Midbrain (tissue), 1 donor: ENCODE measurements at places on chromosomes 12 and 14.

- no peak for DNase-seq
Measured at GRCh38 chr12:104578453-104578852, 121.7 kb downstream of the CHST11 start.

DNA sequence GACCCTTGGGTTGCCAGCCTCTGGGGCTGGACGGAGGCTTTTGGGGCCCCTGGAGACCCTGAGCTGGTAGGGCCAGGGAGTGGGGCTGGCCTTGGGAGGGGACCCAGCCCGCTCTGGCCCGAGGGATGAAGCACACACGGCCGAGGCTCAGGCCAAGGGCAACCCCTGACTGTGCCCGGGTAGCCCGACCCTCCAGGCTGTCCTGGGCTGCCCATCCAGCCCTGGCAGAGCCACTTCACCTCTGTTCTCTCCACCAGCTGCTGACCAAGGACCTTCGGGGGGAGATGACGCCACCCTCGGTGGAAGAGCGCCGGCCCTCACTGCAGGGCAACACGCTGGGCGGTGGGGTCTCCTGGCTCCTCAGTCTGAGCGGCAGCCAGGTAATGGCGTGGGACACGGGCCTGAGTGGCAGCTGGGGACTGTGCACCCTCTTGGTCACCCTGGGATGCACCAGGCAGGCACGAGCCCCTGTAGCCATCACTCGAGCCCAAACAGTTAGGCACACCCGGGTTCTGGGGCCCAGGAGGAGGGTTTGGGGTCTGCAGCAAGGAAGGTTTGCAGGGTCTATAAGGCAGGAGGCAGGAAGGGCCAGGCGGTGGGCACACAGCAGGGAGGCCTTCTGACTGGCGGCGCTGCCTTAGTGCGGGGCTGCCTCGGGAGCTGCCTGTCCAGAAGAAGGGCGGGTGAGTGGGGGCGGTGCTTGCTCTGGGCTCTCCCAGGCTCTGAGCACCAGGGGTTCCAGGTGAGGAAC, 19.7 kb downstream of the ASPG start:
- no peak for DNase-seq

DNA sequence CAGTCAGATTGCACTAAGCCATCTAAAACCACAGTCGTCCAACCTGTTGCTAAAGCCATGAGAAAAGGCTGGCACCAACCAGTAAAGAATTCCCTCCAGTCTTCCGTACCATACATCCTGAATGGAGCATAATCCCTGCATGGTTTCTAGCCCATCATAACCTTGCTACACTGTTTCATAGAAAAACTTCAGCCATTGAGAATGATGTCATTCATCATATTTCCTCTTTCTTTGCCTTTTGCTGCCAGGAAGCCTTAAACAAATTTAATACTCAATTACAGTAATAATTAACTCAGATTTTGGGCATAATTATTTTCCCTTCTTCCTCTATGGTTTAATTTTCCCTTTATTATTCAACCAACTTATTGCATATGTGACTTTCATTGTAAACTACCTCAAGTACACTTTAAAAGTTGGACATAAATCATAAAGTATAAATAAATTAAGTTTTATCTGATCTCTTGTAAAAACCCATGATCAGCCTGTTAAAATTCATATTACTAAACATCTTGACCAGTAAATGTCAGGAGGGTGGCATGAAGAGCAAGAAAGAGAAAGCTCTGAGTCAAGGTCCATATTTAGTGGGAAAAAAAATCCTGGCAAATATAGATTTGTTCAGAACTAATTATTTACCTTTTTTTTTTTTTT, 264.7 kb downstream of the ZFP36L1 start:
- no peak for DNase-seq

DNA sequence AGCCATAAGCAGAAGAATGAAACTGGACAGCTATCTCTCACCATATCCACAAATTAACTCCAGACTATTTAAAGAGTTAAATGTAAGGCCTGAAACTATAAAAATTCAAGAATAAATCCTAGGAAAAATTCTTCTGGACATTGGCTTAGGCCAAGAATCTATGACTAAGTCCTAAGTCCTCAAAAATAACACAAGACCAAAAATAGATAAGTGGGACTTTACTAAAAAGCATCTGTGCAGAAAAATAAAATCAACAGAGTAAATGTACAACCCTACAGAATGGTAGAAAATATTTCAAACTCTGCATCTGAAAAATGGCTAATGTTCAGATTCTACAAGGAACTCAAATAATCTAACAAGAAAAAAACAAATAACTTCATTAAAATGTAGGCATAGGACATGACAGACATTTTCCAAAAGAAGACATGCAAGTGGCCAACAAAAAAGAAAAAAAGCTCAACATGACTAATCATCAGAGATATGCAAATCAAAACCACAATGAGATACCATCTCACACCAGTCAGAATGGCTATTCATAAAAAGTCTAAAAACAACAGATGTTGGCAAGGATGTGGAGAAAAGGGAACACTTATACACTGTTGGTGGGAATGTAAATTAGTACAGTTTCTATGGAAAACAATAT, 61.0 kb upstream of the PPFIA2 start:
- no peak for DNase-seq

GRCh38 chr12:57954768-57955167, 13.4 kb downstream of the ATP23 start:
- no peak for DNase-seq

DNA sequence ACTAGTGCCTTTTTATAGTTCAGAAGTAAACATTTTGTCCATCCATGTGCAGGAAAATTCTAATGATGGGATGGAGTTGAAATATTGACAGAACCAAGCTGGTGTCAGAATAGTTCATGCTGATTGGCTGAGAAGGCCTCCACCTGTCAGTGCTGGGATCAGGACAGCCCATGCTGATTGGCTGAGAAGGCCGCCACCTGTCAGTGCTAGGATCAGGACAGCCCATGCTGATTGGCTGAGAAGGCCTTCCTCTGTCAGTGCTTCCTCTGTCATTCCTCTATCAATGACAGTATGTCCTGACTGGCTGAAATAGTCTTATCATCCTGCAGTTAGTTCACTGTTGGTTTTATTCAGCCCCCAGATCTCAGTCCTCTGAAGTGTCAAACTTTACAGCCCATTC, 95.7 kb downstream of the PPP2R5C start:
- no peak for DNase-seq

- no peak for DNase-seq
Measured at GRCh38 chr12:109466305-109466704, 10.8 kb downstream of the KCTD10 start.

- DNase-seq = no peak
Measured at GRCh38 chr12:101323255-101323654, 43.4 kb downstream of the UTP20 start.

DNA sequence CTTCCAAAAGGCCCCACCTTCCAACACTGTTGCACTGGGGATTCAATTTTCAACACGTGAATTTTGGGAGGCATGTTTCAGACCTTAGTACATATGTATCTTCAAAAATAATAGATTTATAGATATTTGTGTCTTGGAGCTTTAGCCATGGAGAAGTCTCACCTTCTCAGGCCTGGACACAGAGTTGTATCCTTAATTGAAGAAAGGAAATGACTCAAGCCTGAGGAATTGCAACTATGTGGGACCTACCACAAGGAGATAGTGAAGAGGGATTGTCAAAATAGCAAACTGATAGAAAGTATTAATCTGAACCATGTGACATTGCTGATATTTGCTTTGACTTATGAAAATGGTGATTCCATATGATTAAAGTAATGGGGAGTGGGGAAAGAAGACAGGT, 89.8 kb downstream of the ACSS3 start:
- DNase-seq = no peak

DNA sequence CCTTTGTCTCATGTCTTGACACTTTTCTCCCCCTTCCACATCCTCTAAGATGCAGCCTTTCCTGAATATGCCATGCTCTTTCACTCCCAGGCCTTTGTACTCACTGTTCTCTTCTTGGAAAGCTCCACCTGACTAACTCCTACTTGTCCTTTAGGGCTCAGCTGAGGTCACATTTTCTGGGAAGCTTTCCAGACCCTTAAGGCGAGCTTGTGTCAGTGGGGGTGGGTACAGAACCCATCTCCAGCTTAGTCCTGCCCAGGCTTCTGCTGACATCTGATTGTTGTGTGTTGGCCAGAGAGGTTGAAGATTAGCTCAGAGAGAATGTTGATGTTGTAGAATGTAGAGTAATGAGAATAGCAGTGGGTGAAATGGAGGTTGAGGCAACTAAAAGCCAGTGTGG, 2.9 kb upstream of the TSFM start:
- no peak for DNase-seq

GRCh38 chr14:49549881-49550280, 36.3 kb downstream of the RPS29 start:
- DNase-seq = no peak

DNA sequence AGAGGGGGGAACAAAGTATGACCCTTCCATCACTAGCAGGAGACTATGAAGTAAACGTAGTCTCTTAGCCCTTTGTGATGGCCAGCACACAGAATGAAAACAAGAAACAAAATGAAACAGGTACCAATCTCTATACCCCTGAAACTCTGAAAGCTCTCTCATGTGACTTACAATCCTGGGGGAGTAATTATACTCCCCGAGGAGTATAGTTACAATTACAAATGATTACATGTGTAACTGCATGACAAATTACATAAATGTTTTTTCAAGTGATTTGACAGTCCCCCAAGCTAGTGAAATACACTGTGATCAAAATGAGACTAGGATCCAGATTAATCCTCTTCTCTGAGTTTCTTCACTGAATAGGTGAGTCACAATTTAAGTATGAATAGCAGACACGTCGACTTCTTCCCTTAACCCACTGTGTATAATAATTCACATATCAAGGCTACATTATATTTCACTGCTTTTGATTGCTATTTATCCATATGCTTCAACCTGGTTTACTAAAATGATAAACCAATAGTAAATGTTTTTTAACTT, 74.0 kb downstream of the SPTSSA start:
- DNase-seq = no peak

DNA sequence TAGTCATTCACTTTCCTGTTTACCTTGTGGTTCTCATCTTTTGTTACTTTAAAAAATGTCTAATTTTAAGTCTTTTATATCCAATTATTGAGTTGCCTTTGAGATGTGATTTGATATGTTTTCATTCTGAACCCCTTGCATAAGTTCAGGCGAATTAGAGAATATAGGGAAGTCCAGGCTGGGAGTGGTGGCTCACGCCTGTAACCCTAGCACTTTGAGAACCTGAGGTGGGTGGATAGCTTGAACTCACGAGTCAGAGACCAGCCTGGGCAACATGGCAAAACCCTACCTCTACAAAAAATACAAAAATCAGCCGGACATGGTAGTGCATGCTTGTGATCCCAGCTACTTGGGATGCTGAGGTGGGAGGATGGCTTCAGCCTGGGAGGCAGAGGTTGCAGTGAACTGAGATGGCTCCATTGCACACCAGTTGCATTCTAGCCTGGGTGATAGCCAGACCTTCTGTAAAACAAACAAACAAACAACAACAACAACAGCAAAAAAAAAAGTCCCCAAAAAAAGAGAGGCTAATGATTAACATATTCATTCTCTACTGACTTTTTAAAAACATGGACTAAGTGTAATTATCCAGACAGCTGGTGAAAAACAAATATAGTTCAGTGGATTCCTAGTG, 451.1 kb upstream of the RGS6 start:
- DNase-seq = no peak

DNA sequence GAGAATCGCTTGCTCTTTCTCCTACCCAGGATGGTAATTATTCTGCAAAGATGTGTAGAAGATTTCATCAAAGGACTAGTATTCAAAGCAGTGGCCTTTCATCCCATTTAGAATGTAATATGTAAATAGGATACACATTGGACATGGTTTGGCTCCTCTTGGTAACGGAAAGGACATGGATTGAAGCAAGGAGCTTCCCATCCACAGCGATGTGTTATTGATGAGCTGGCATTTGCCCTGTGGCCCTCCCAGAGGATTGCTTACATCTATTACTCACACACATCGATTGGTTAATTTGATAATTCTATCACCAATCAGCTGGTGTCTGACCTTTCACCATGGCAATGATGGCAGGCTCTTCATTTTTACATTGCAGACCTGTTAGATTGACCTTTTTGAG, 458.4 kb downstream of the EGLN3 start:
- DNase-seq = no peak

GRCh38 chr12:96810477-96810876, 96.6 kb upstream of the NEDD1 start:
- no peak for DNase-seq

GRCh38 chr14:102913341-102914211, 8.9 kb upstream of the AMN start:
- no peak for DNase-seq

GRCh38 chr14:33493266-33493665, 457.6 kb downstream of the EGLN3 start:
- no peak for DNase-seq

- no peak for DNase-seq
Measured at GRCh38 chr12:100267603-100268281, 765 bp downstream of the SCYL2 start.

DNA sequence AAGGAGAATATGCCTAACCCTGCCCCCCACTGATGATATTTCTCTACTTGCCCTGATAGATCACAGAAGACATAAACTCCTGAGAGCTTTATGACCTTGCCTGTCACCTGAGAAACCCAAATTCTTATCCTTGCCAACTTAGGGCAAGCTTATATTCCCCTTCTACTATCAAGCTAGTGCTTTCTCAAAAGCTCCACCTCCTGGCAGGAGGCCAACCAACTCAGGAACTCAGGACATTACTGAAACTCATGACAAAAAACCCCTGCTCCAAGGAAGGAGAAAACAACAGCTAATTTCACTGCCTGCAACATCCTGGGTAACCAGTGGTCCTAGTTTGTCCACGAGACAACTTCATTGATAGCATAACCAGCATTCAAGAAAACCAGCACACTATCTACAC, 60.9 kb upstream of the FSCB start:
- DNase-seq = no peak

GRCh38 chr12:90836689-90837088, 118.3 kb downstream of the CCER1 start:
- no peak for DNase-seq

- no peak for DNase-seq
Measured at GRCh38 chr12:2627835-2628191, 167.0 kb upstream of the FKBP4 start.

- DNase-seq = no peak
Measured at GRCh38 chr14:89248411-89249064, 168.5 kb downstream of the FOXN3 start.

GRCh38 chr12:5487948-5488625, 56.2 kb downstream of the NTF3 start:
- DNase-seq = no peak

- no peak for DNase-seq
Measured at GRCh38 chr12:42091769-42092168, 52.9 kb downstream of the GXYLT1 start.

DNA sequence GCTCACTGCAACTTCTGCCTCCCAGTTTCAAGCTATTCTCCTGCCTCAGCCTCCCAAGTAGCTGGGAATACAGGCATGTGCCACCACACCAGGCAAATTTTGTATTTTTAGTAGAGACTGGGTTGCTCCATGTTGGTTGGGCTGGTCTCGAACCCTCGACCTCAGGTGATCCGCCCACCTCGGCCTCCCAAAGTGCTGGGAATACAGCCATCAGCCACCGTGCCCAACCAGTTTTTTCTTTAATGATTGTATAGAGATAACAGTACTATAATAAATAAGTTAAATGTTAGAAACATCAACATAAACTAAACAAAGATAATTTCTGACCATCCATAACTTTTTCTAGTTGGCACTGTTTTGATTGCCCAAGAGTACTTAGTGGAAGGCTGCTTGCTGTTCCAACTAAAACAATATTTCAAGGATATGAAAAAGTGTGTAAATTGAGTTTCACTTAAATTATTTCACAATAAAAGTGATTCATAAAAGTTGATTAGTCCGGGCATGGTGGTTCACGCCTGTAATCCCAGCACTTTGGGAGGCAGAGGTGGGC, 5.6 kb downstream of the GON7 start:
- no peak for DNase-seq

- DNase-seq = no peak
Measured at GRCh38 chr14:34835312-34835711, 39.8 kb downstream of the BAZ1A start.
